ENCODE measurements at places on chromosomes 7 and 10.

DNA sequence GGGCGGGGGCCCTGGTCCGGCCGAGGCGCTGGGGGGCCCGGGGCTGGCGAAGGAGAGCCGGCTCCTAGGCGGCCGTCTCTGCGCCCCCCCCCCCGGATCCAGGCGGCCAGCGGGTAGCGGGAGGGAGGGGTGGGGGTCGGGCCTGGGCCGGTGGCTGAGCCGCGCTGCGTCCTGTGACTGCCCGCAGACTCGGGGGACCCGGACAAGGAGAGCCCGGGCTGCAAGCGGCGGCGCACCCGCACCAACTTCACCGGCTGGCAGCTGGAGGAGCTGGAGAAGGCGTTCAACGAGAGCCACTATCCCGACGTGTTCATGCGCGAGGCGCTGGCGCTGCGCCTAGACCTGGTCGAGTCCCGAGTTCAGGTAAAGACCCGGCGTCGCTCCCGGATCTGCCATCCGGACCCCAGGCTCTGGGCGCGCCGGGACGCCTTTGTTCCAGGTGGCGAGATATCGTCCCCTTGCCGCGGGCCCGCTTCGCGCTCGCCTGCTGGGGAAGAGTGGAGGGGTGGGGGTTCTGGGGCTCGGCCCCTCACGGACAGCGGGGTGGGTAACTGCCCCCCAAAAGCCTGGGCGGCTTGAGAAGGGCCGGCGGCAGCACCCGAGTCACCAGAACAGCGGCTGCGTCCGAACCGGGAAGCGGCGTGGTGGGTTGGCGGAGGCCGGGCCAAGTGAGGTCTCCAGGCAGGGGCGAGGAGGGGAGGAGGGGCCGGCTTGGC lies 819 bp downstream of the UNCX start:
- no peak for DNase-seq

DNA sequence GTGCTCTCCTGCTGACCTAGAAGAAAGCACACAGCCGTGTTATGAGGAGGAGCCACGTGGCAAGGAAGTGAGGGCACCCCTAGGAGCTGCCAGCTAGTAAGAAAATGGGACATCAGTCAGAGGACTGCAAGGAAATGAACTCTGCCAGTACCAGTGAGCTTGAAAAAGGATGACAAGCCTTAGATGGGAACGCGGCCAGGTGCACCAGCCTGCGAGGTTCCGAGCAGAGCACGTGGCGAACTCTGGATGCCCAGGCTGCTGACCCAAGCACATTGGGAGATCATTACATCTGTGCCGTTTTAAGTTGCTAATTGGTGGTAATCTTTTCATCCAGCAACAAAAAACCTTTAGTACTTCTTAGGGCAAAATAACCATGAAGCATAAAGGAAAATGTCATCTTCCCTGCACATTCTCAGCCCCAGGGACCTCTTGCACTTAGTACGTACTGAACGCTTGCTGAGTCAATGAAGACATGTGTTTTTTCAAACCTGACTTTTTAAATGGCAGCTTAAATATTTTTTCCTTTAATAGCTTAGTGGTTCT lies 69.4 kb downstream of the AMZ1 start:
- no peak for DNase-seq

GRCh38 chr10:33310853-33311252 lies 23.6 kb downstream of the NRP1 start:
- DNase-seq: no peak

DNA sequence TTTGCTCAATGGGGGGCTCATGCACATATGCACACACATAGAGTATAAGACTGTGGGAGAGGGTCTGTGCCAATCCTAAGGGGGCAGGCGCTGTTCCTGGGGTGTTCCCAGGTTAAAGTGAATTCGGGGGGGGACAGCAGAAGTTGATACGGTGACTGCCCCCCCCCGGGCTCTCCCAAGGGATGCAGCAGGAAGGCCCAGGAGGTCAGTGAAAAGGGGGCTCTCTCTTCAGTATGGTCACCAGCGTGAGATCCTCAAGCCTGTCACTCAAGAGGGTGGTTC lies 32.4 kb downstream of the SPDYE6 start:
- DNase-seq: no peak

- DNase-seq: no peak
Observed at GRCh38 chr7:3201306-3201705, 99.7 kb upstream of the SDK1 start.

DNA sequence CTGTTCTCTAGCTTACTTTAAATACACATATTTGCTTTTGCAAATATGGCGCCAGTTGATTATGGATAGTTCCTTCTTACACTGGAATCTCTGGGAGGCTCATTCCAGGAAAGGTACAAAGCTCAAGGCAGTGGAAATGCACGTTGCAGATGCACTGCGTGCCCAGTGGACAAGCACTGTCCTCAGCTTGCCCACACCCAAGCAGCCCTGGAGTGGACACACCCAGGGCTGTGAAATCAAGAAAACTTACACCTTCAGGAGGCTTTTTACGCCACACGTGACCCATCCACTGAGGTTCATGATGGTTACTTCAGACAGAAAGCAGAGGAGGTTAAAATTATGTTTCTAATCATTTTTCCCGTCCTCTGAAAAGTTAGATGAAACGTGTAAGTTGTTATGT lies 248.5 kb downstream of the VTI1A start:
- no peak for DNase-seq

DNA sequence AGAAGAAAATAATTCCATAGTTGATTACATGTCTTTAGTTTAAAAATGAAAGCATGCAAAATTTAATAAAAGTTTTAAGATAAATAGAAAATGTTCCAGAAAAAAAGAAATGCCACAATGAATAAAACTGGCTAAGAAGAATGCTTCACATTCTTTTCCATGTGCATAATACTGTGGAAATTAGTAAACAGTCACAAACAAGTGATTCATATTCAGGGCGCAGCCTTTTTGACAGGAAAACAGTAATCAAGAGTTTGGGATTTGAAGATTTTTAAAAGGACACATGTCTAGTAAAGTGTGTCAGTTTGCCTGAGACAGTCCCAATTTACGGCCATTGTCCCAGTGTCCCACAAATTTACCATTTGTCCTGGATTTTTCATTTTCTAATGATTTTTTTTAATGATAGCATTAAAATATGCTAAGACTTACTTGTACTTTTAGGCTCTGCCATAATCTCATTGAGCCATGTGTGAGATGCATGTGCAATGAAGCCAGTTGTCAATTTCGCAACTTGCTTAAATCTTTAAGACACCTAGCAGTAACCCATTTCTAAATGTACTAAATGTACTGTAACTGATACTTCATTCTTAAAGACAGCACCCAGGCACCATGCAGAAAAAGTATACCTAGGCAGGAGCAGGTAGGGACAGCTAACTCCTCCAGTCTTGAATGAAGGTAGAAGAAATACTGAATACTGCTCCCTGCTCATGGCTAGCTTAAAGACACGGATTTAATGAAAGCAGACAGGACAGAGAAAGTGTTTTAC lies 46.9 kb downstream of the ZNF438 start:
- no peak for DNase-seq

DNA sequence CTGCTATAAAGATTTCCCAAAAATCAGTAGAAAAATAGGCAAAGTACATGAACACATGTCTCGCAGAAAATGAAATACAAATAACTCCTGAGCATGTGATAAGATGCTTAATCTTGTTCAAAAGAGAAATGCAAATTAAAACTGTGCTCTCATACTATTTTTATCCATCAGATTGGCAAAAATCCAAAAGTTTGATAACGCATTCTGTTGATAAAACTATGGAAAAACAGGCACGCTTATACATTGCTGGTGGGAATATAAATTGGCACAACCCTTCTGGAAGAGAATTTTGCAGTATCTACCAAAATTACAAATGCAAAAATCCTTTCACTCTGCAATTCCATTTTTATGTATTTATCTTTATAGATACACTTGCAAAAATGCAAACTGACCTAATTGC lies 315.0 kb downstream of the GRID1 start:
- DNase-seq: no peak

DNA sequence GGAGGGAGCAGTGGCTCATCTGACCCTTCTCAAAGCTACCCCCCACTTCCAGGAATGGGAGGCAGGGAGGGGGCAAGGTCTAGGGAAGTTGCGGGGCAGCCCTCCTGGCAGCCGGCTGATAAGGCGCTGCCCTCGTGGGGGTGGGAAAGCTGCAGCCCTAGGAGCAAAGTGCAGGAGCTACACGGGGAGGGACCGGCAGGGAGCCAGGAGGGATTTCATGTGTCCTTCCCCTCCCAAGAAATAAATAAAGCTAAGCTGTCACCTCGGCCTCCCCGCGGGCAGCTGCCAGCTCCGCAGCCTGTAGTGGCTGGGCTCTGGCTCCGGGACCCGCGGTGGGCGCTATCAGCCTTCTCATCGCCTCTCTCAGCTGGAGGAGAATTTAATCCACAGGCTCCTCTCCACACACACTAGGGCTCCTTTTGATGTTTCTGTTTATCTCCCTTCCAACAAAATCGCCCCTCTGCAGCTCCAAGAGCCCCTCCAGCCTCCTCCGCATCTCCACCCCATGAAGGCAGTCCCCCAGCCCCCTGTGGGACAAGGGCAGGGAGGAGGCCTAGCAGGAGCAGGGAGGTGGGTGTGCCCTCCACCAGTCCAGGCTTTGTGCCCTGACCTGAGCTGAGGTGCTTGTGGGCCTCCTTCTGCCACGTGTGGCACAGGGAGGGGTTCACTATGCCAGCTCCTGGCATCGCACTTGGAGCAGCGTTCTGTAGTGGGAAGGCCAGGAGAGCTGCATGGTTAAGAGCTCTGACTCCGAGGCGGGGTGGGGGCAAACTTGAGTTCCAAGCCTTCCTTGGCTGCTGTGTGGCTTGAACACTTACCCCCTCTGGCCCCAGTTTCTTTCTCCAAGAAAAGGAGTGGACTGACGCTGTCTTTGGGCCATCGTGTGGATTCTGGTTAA lies 80.5 kb downstream of the C10orf105 start:
- no peak for DNase-seq

DNA sequence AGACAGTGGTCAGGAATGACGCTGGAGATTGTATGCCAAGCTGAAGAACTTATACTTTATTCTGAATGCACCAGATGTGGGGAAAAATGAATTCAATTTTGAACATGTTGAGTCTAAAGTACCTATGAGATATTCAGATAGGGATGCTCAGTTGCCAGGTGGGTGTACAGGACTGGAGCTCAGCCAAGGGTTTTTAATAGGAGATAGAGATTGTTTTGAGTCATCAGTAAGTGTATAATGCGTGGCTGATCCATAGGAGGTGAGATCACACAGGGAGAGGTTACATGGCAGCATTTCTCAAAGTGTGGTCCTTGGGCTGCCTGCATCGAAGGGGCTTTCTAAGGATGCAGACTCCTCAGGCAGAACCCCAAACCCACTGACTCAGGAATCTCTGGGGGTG lies 6.8 kb upstream of the HIPK2 start:
- no peak for DNase-seq

DNA sequence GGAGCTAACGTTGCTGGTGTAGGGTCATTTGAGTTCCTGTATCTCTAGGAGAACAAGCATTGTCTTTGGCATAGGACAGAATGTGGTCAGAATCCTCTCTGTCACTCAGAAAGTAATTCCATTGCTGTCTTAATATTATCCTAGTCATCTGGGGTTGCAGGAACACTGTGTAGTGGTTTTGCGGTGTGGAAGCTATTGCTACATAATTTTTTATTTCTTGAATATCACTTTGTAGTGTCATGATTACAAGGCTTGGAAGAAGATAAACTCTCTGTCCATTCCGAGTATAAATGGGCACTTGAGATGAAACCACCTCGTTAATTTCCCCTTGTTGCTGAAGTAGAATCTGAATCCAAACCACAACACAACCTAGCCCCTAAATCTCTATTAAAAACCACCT lies 919.2 kb downstream of the LRMDA start:
- DNase-seq: no peak

DNA sequence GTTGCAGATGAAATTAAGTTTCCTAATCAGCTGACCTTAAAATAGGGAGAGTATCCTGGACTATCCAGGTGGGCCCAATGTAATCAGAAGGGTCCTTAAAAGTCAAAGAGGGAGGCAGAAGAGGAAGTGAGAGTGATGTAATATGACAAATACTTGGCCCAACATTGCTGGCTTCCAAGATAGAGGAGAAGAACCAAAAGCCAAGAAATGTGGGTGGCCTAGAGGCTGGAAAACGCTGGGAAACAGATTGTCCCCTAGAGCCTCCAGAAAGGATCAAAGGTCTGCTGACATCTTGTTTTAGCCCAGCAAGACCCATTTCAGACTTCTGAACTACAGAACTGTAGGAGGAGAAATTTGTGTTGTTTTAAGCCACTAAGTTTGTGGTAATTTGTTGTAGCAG lies 79.7 kb upstream of the NOBOX start:
- no peak for DNase-seq

DNA sequence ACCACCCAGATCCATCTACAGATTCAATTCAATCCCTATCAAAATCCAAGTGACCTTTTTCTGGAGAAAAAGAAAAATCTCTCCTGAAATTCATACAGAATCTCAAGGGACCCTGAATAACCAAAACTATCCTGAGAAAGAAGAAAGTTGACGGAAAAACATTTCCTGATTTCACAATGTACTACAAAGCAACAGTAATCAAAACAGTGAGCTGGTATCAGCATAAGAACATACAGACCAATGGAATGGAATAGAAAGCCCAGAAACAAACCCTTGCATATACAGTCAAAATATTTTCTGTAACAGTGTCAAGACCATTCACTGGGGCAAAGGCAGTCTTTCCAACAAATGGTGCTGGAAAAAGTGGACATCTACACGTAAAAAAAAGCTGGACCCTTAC lies 89.9 kb downstream of the JMJD1C start:
- no peak for DNase-seq

DNA sequence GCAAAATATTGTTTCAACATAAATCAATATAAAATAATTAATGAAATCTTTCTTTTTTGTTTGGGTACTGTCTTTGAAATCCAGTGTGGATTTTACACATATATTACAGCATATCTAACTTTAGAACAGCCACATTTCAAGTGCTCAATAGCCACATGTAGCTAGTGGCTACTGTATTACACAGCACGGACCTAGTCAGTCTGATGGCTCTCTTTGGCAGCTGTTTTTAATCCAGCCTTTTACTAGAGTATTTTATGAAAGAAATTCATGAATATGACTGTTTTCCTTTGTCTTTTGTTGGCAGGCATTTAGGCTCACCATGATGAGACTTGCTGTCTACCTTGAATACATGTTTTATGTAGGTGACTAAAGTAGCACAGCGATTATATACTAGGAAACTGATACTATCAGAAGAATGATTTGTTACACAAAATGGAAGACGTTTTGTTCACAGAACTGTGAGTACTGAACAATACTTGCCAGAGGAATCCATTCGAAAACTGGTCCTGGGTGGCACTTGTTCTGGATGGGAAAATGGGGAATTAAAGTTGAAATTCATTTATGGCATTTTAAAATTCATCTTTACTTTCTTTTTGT lies 386.7 kb downstream of the PHTF2 start:
- no peak for DNase-seq

- no peak for DNase-seq
Observed at GRCh38 chr7:326809-327232, 36.9 kb downstream of the FOXL3 start.

DNA sequence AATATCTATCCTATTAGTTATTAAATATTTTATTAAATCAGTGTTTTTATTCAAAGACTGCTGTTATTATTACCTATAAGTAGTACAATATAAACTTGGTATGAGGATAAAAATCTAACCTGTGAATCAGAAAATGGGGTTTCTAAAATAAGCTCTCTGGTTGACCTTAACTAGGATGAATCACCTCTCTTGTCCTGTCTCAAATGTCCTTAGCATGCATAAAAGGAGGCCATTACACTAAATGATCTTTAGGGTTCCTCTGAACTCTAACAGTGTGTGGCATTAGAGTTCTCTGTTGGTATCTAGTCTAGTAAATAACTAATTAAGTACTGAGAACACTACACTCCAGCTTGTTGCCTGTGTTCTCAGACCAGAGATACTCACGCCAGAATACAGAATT lies 143.1 kb upstream of the LRRTM3 start:
- no peak for DNase-seq

All from stimulated activated CD4-positive, alpha-beta T cell treated with anti-CD3 and anti-CD28 coated beads, Interleukin-2, amount 100 ng/mL, for 48 hours (primary cell).